ENCODE measurements at places on chromosomes 7 and 10.

DNA sequence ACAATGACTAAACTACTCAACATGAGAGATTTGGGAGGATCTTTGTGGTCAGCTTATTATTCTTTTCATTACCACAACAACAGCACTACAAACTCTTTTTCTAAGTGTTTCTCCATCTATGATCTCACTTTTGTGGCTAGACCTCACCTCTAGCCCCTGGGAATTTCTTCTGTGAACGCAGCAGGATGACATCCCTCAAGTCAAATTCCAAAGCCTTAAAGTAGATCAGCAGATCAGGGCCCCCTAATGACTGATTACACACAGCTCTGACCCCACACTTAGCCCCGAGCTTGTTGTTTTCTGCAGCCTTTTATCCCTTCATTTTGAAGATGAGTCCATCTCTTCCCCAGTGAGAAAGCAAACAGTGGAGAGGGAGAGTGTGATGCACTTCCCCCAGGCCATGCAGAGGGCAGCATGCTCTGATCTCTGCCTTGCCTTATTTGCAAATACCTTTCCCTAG, 27.3 kb downstream of the TFAM start:
- DNase-seq: no peak

GRCh38 chr10:3068201-3068967, 1.0 kb downstream of the PFKP start:
- peak; percentile 32 for DNase-seq

- no peak for DNase-seq
These were observed 93.0 kb downstream of the EXOC4 start for GRCh38 chr7:133345690-133346421.

- DNase-seq: no peak
These were observed 46.2 kb upstream of the ZNF107 start for GRCh38 chr7:64619705-64620104.

- no peak for DNase-seq
These were observed 246.5 kb downstream of the COBL start for GRCh38 chr7:51070151-51070550.

DNA sequence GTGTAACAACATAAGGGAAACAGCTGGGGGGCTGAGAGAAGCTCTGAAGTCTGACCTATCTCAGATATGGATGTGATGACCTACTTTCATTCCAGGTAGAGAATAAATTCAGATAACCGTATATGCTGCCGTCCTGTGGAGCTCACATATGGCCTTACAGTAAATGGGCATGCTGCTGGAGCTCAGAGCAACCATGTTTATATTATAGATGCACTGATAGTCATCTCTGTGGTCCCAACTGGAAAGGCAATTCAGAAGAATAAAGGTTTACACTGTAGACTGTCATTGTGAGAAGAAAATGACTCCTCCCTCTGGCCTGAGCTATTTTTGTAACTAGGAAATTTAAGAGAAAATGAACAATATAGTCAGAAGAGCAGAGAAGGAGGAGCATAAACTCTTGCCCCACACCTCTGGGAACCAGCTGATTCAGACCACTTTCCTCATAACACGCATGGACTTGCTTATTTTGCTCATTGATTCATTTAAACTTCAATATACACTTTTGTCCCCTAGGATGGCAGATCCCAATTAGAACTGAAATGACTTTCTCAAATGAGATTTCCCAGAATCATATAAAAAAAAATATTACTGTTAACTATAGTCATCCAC, 69.9 kb upstream of the NXPH1 start:
- no peak for DNase-seq

DNA sequence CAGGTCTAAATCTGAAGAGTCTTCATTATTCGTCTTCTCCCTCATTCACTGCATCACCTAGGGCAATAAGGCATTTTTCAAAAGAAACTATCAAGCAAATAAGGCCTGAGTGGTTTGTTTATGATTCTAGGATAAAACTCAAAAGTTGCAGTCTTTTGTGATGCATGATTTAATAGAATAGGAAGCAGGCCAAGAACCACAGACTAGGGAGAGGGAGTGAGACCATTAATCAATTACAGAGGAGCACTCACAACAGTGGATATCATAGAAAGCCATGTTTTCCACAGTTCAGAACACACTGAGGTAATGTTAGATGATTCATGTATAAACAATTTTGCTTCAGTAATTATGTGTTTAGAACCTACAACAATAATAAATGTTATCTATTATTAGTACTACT, 87.8 kb upstream of the LRRTM3 start:
- no peak for DNase-seq

DNA sequence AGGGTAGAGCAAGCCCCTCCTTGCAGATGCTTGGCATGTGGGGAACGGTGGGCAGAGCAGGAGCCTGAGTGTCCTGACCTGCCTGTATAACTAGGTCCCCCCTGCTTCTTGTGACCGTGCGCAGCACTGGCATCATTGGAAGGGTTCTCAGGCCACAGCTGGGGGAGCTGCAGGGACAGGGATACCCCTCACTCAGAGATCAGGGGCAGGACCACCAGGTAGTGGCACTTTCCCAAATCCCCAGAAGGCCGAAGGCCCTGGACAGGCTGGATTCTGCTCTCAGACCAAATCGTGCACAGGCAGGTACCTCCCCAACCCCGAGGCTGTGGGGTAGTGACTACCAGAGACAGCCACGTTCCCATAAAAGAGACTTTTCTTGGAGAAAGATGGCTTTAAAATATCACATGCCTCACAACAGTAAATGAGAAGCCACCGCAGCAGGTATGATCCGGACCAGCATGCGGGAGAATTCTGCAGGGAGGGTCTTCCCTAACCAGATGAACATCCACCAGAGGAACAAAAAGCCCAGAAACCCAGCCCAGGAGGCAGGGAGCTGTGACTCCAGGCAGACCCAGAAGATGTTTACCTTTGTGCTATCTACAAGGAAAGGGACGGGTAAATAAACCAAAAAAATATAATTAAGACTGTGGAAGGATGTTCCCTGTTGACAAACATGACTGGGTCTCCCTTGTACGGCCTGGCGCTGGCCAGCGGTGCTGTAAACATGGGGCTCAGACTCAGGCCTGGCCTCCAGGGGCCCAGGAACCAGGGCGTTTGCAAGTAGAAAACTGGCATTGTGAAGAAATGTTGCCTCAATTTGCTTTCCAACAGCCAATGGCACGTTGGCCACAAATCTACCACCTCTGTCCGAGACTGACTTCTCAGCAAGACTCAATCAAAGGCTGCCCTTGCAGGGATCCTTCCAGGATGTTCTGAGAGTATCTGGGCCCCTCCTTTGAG, 180.0 kb downstream of the TNS3 start:
- no peak for DNase-seq

- no peak for DNase-seq
These were observed 20.8 kb downstream of the CCDC6 start for GRCh38 chr10:59885430-59886134.

- DNase-seq: no peak
These were observed 48.9 kb downstream of the FHIP2A start for GRCh38 chr10:114870486-114870885.

DNA sequence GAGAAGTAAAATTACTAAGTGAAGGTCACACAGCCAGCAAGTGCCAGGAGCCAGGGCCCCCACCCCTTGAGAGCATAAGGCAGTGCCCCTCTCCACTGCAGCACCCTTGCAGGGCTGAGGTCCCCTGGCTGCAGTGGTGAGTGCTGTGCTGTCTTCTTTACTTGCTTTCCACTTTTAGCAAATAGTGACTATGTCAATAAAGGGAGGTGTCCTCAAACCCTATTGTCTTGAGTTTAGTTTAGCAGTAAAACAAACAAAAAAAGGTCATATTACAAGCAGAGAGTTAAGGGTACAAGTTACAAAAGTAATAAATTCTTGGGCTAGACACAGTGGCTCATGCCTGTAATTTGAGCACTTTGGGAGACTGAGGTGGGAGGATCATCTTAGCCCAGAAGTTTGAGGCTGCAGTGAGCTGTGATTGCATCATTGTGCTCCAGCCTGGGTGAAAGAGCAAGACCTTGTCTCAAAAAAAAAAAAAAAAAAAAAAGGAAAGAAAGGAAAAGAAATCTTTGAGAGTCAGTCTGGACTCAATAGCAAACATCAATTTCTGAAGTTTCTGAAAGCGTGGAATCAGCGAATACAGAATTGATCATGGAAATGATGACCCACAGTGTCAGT, 39.0 kb upstream of the KIF5B start:
- DNase-seq: no peak

GRCh38 chr7:149715476-149715875, 57.9 kb downstream of the ZNF467 start:
- DNase-seq: no peak

GRCh38 chr7:141541375-141541774, 9.8 kb upstream of the AGK start:
- no peak for DNase-seq

DNA sequence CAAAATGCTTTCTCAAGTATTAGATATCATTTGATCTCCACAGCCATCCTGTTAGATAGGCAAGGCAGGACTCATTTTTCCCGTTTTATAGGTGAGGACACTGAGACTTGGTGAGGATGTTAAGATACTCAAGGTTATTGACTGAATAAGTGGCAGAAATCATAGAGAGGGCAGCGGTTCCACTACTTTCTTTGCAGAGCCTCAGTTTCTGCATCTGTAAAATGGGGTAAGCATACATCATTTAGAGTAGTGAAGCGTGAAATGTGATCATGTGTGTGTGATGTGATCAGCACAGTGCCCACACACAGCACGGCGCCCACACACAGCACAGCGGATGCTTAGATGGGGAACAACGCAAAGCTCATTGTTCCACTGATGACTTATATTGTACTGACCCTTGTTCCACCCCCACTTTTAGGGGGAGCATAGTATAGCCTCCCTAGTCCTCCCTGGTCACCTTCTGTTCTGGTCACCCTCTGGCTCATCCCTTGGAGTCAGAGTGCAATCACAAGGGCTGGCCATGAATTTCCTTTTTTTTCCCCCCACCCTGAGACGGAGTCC, 10.5 kb downstream of the UBTD1 start:
- DNase-seq: no peak

DNA sequence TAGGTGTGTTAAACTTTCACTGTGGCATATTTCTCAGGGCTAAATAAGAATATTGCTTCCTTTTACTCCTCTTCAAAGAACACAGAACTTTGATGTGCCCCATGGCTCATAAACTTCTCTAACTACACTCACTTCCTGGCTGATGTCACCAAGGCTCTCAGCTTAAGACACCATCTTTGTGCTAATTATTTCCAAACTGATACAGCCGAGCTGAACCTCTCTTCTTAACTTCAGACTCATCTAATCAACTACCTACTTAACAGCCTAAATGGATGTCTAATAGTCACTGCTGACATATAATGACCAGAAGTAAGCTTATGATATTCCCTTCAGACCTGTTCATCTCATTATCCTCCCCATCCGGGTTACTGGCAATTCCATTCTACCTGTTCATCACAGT, 3.6 kb downstream of the C10orf67 start:
- DNase-seq: no peak

DNA sequence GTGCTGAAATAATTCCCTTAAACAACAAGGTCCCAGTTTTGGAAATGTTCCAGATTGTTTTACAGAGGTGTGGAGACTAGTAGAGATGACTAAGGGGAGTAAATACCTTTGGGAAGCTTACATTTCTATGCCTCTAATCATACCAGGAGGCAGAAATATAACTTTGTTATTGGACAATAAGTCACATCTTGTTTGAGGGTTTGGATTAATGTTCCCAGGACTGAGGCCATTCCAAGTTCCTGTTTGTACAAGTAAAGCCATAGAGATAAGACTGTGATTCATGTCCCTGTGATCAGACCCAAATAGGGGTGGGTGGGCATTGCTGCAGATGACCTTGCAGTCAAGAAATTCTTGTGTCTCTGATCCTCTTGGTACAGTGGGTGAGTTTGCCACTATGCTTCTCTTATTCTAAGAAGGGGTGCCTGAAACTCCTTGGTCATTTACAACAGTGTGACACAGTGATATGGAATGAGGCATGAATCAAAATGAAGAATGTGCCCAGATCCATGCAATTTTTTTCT, 508.3 kb downstream of the SORCS3 start:
- DNase-seq: no peak

DNA sequence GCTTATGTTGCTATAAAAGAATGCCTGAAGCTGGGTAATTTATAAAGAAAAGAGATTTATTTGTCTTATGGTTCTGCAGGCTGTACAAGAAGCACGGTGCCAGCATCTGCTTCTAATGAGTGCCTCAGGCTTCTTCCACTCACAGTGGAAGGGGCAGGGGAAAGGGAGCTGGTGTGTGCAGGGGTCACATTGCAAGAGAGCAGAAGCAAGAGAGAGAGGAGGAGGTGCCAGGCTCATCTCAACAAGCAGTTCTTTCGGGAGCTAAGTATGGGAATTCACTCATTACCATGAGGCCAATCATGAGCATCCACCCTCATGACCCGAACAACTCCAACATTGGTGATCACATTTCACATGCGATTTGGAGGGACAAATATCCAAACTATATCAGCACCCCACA, 17.2 kb upstream of the SLK start:
- no peak for DNase-seq

DNA sequence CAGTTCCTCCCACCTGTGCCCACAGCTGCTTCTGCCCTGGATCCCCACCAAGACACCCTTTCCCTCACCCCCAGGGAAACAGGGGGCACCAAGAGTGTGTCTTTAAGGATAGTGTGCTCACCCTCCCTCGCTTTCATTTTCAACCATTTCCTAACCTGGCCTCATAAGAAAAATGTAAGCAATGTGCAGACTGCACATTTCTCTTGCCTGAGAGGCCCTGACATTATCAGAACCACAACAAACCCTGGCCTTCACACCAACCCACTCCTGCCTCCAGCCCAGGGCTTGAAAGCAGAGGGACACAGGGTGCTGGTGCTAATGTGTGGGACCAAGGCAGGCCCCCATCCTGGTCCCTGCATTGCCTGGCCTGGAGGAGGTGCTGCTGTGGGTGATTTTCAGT, 11.0 kb upstream of the IMPDH1 start:
- DNase-seq: no peak

GRCh38 chr7:116235380-116235779, 25.0 kb downstream of the TES start:
- no peak for DNase-seq

DNA sequence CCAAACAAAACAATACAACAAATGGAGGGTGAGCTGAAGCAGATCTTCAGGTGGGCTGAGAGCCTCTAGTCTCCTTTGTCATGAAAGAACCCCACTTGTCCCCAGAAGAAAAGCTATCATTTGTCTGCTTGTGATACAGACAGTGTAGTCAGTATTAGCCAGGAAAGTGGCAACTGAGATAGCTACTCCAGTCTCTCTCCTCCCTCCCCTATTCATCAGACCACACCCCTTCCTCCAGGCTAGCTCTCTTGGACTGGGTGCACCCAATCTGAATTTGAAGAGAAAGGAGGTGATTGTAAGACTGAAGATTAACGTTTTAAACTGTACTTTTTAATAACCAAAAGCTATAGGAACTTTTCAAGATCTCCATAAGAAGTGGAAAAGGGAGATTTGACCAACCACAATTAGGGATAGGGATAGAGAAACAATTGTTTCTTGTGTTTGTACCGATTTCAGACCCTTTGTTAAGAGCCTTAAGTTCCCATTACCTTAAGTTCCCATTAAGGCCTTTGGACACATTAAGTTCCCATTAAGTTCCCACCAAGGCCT, 14.1 kb downstream of the BMPR1A start:
- DNase-seq: no peak

Measured in activated CD4-positive, CD25-positive, alpha-beta regulatory T cell (primary cell).